ENCODE measurements at places on chromosomes 16 and 17. TPM values are rescaled to one million over a fixed set of nuclear protein-coding genes. Genes with fewer than 3 reads are reported as not detected.

The ZNF75A gene
- 27.6 TPM for total RNA-seq

The GCGR gene
- not detected for total RNA-seq

The CACNA1H gene
- 0.18 TPM for total RNA-seq

The EFCAB13 gene
- 2.8 TPM for total RNA-seq

The KRT9 gene
- not detected for total RNA-seq

The CES5A gene
- total RNA-seq: not detected

The C17orf50 gene
- total RNA-seq: not detected

The SOX9 gene
- total RNA-seq: not detected

The NEUROD2 gene
- not detected for total RNA-seq

The ADAD2 gene
- not detected for total RNA-seq

The GAS7 gene
- 0.17 TPM for total RNA-seq

The MT1F gene
- total RNA-seq: 4.3 TPM

The IRF8 gene
- total RNA-seq: 166 TPM

The CTF1 gene
- 0.29 TPM for total RNA-seq

The KIF18B gene
- total RNA-seq: 42.8 TPM

The NXPH3 gene
- not detected for total RNA-seq

The KIF22 gene
- total RNA-seq: 140 TPM

The FNDC8 gene
- total RNA-seq: not detected

The B3GNT9 gene
- total RNA-seq: 6.2 TPM

The GAS2L2 gene
- not detected for total RNA-seq

The PDILT gene
- total RNA-seq: not detected

The MYCBPAP gene
- total RNA-seq: 2.6 TPM

The CPSF4L gene
- total RNA-seq: not detected

The NR1D1 gene
- total RNA-seq: 8.7 TPM

The ZDHHC1 gene
- total RNA-seq: 0.88 TPM

The TSPAN10 gene
- total RNA-seq: 0.66 TPM

The CPHXL2 gene
- total RNA-seq: not detected

The SNF8 gene
- 163 TPM for total RNA-seq

The ATP2A1 gene
- total RNA-seq: 2.6 TPM

The PPY gene
- total RNA-seq: not detected

The CTRB1 gene
- total RNA-seq: not detected

The CTRL gene
- 6.9 TPM for total RNA-seq

The HIGD1B gene
- not detected for total RNA-seq

The CCL3 gene
- 1,244 TPM for total RNA-seq
